Stimulated activated CD4-positive, alpha-beta T cell treated with anti-CD3 and anti-CD28 coated beads, Interleukin-12 subunit alpha, Interleukin-12 subunit beta, amount 100 ng/mL, for 24 hours (primary cell): ENCODE measurements at places on chromosomes 3 and 15.

- no peak for DNase-seq
These were observed 55.0 kb upstream of the ABHD10 start for GRCh38 chr3:111923806-111924205.

DNA sequence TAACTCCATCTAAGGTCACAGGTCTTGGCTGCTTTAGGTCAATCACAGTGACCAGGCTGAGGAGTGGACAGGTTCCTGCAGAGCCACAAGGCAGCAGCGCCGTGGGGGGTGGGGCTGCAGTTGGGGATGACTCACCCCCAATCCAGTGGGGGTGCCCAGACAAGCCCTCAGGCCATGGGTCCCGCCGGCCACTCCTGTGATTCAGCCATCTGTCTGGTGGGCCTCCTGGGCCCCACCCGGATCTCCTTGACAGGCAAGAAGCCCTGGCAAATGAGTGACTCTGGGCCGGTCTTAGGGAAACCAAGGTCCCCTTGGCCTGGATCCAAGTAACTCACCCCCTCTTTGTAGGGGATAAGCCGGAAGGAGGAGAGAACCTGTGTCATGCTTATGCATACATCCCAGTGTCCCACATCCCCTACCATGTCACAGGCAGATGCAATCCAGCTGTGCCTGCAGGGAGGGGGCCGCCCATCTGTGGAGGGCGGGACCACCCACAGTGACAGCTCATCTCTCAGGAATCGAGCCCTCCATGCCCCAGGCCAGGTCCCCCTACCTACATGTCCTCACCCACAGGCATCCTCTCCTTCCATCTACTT is 495 bp upstream of the COL7A1 start:
- no peak for DNase-seq

DNA sequence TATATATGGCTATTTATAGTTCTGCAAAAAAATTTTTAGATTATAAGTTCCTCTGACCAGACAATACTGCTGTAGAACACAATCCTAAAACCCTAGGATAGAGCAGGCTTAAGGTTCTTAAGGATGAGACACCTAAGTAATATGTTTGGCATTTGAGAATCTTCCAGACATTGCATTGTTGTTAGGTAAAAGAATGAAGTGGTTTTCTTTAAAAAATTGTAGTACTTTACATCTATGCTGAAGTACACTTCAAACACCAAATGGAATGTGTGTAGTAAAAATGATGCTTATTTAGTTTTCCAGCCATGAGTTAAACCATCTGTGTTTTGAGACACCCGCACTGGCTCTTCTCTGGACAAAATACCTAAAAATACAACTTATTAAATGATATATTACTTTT is 857.7 kb downstream of the OTOL1 start:
- no peak for DNase-seq

- no peak for DNase-seq
These were observed 154.9 kb downstream of the KLHL25 start for GRCh38 chr15:85639752-85640381.

DNA sequence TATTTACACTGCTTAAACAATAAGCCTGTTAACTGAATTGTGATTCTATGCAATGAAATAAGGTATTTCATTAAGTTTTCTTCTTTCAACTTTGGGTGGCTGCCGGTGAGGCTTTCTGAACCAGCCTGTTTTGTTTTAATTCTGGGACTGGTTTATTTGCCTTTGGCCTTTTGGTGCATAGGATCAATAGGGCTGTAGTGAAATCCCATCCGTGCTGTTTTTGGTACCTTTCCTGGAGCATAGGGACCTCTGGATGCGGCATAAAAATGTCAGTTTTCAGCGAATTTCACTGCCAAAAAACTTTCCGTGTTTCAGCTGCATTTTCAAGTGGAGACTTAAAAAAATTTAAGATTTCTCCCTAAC is 514 bp downstream of the PLS1 start:
- no peak for DNase-seq

DNA sequence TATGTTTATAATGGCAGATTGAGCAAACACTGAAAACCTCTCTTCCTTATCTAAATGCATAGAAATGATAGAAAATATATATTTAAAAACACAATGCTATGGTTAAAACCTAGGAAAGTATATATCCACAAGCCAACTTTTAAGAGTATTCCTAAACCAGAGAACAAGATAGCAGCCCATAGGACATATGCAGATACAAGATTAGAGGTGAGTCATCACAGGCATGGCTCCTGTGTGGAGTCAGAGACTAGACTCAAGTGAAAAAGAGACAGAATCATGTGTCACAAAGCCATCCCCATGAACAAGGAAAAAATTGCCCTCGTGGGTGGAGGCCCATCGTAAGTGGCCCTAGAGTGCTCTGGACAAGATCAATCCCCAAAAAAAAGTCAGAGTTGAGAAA is 199.4 kb upstream of the PPP2R3A start:
- DNase-seq = no peak

DNA sequence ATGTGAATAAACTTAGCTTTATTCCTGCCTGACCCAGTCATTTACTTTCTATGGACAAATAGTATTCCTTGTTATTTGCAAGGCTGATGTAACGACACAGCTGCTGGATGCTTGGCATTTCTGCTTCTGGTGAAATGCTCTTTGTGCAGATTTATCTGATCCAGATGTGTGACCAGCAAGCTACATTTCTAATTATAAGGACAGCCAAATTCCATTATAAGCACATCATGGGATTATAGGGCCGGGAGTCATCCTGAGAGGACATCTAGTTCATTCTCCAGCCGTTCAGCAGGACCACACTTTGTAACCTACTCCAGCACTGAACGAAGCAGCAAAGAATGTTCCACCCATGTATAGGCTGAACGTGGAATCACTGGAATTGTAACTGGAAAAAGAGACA is 42.9 kb downstream of the FNDC3B start:
- no peak for DNase-seq

DNA sequence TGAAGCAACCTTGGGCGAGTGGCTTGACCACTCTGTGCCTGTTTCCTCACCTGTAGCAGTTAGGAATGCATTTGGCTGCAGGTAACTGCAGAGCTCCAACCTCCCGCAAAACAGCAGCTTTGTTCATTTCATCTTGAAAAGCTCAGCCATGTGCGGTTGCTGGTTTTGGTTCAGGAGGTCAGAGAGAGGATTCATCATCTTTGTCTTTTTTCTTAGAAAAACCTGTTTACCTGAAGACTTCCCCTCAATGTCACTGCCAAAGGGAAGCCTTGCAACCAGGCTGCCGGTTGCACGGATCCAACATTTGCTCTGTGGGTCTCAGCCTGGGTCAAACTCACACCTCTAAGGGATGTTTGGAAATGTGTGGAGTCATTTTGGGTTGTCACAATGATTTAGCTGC is 16.4 kb upstream of the FURIN start:
- no peak for DNase-seq

DNA sequence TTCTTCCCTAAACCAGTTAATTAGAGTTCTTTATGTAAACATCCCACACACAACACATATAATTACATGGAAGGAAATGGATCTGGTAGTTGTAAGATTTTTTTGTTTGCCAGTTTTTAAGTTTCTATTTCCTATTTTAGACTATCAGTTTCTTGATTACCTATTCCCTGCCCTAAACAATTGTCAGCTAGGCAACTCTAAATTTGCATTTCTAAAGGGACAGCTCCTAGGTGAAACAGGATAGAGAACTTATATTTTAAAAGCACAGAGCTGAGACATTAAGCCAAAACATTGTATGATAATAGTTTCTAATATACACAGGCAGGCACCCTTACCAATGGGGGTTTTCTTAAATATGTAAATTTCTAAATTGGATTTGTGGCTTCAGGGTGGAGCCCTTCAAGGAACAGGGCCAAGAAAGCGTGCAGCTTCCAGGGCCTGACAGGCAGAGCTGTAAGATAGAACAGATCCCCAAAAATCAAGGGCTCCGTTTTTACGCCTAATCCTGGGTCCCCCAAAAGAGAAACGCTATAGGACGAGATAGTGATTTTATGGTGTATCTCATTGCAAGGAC is 8.9 kb downstream of the LEKR1 start:
- DNase-seq = no peak

GRCh38 chr15:43487271-43487895 is 5.6 kb downstream of the TP53BP1 start:
- no peak for DNase-seq

DNA sequence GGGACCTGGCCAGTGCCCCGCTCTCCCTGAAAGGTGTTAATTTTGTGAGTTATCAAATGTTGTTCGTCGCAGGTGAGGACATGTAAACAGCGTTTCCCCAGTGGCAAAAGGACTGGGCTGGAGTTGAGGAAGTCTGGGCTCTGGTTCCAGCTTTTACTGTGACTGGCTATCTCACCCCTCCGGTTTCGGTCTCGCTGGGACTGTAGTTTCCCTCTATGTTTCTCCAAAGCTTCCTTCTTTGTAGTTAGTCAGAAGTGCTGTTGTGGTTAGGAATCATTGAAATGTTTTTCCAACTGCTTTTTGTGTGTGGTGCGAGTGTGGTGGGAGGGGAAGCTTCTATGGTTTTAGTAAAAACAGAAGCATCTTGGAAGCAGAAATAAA is 990 bp upstream of the CLDN1 start:
- no peak for DNase-seq

DNA sequence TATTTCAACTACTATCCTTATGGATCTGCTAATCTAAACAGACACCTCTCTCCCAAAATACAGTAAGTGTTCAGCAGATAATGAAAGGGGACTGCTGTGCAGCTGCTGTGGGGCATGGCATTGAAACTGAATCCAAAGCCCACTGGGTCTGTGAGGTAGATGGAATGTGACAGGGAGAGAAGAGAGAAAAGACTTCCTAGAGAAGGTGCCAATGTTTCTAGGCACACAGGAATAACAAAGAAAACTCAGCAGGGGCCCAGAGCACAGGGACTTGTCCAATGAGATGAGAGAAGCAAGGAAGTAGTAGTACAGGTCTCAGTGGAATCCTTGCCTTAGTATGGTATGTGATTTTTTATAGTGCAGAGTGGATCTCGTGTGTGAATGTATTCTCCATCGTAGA is 457.8 kb downstream of the IL5RA start:
- DNase-seq = no peak

GRCh38 chr3:159586571-159587202 is 401.9 kb upstream of the IL12A start:
- DNase-seq = no peak

DNA sequence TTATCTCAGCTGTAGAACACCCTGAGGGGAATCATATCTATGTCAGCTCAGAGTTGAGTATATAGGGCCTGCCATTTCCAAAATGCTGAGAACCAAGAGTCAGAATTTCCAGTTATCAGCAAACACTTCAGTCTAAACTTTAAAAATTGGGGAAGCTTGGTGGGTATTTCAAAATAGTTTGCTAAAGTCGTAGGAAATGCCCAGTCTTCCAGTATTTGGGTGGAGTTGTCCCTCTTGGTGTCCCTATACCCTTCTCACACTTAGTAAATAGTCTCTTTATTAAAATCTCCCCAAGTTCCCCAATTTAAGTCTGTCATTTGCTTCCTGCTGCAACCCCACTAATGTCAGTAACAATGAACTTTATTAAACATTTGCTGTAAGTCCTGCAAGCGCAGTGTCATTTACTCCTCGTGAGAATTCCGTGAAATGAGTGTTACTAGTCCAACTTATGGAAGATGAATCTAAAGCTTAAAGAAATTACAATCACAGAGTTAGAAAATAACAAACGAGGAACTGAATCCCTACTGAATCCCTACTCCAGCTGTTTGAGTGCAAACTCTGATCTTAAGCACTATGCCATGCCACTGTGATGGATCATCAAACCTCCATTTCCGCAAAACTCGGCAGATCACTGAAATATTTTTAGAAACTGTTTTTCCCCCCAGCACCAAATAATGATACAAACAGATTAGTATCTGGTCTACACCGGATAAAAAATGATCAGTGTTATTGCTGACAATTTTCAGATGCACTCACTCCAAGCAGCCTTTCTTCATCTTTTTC is 341.7 kb upstream of the PROK2 start:
- no peak for DNase-seq

DNA sequence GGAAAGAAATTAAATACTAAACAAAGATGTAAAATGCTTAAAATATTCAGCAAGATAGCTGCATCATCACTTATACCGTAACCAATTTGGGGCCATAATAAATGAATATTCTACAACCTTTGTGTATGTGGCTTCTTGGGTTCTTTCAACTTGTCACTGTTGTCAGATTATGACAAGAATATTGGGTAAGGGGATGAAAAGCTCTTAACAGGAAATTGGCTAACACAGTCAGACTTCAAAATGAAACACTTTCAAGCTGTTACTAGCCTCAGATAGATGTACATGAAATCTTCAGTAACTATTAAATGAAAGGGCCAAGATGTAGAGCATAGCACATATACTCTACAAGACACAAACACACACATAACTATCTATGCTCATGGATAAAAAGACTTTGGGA is 38.7 kb upstream of the ZNF385D start:
- no peak for DNase-seq
